ENCODE measurements at places on chromosomes 11 and 22.

DNA sequence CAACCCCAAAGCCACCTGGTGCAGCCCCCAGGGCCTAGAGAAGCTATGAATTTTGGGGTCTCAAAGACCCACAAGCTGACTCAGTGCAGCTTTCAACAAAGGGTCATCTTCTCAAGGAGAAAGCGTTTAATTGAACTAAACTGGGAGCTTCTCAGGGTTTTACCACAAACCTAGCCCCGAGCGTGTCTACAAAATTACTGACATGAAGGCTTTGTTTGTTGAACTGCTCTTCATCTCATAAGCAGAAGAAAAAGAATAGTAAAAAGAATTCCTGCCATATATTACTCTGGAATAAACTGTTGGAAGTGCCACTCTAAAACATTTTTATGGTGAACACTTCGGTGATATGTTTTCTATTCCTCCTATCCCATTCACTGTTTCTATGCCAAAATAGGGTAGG is 50.8 kb upstream of the INCENP start:
- H3K27ac ChIP-seq, result no peak overlapping the region
- no peak overlapping the region for H3K4me3 ChIP-seq
- H3K36me3 ChIP-seq, result no peaks in the 10 kb centered on the region

- H3K4me3 ChIP-seq, result no peak overlapping the region
- DNase-seq, result no peak
- peaks cover 34% of the 10 kb centered on the region for H3K27me3 ChIP-seq
- peaks cover 3% of the 10 kb centered on the region for H3K36me3 ChIP-seq
Measured at GRCh38 chr11:45828996-45829395, 18.3 kb upstream of the CRY2 start.

DNA sequence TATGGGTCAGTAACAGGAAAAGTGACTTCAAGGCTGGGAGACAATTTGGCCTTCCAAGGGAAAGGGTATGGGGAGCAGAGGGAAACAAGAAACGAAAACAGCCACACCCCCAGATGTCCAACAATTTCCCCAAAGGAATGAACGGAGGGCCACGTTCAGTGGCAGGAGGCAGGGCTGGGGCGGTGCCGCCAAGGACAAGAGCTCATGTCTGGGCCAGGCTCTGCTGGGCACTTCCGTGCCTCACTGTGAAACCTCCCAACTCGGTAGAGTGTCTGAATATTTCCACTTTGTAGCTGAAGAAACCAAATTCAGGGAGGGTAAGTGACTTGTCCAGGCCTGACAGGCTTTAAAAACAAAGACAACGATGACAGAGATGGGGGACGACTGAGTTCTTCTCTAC is 11.9 kb downstream of the IFT27 start:
- no peaks in the 10 kb centered on the region for H3K27me3 ChIP-seq
- no peaks in the 10 kb centered on the region for H3K36me3 ChIP-seq
- H3K4me1 ChIP-seq, result no peaks in the 10 kb centered on the region

- H3K27me3 ChIP-seq, result no peaks in the 10 kb centered on the region
- H3K36me3 ChIP-seq, result no peaks in the 10 kb centered on the region
- no peaks in the 10 kb centered on the region for H3K4me1 ChIP-seq
- H3K4me3 ChIP-seq, result no peak overlapping the region
- H3K27ac ChIP-seq, result no peak overlapping the region
- DNase-seq, result no peak
Measured at GRCh38 chr11:31657091-31657490, 147.5 kb downstream of the ELP4 start.

DNA sequence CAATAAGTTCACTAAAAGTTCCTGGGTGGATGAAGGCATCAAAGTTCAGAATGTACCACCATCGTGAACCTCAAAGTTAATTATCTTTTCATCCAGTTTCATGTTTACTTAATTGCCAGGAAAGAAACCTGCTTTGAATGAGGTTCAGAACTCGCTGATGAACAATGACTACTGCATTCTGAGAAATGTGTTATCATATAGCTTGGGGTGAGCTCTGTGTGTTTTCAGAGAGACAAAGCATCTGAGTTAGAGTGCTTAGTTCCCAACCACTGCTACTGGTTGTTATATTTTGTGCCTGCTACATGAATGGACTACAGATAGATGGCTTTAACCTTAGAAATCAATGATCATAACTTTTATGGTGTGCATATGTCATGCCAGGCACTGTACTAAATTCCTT is 1131.0 kb downstream of the DLG2 start:
- no peaks in the 10 kb centered on the region for H3K36me3 ChIP-seq
- H3K4me1 ChIP-seq, result no peaks in the 10 kb centered on the region
- H3K4me3 ChIP-seq, result no peak overlapping the region

- no peaks in the 10 kb centered on the region for H3K36me3 ChIP-seq
- no peaks in the 10 kb centered on the region for H3K27me3 ChIP-seq
- H3K4me3 ChIP-seq, result no peak overlapping the region
- H3K27ac ChIP-seq, result no peak overlapping the region
Measured at GRCh38 chr11:130601141-130601540, 152.7 kb downstream of the ADAMTS15 start.

Measured in activated CD4-positive, alpha-beta memory T cell treated with anti-CD3 and anti-CD28 coated beads, Interleukin-2, amount 10 ng/mL, durations not matched to agents 7 days and 5 days (primary cell).